SW480 (cell line): ENCODE measurements at places on chromosomes 12 and 14.

GRCh38 chr12:30896461-30896860, 30.1 kb upstream of the TSPAN11 start:
- no peak for DNase-seq

DNA sequence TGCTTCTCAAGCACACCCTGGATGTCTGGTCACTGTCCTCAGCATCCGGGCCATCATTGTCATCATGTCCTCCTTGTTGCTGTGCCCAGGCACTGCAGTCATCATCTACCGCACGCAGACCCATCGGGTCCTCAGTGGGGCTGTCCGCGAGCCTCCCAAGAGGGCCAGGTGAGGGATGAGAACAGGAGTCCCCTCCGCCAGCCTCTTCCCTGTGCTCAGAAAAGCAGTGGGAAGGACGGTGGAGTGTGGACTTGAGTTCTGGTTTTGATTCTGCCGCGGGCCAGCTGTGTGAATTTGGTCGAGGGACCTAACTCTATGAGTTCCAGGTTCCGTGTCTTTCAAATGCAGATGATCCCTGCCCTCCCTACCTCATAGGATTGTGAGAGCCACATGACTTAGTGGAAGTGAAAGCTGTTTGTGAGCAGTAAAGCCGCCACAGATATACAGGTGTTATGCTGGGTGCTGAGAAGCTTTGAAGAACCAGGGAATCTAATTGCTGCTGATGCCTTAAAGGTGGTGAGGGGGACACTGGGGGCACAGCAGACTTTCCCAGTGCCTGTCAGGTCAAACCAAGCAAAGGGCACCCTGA, 122.9 kb upstream of the RAP1B start:
- no peak for DNase-seq

DNA sequence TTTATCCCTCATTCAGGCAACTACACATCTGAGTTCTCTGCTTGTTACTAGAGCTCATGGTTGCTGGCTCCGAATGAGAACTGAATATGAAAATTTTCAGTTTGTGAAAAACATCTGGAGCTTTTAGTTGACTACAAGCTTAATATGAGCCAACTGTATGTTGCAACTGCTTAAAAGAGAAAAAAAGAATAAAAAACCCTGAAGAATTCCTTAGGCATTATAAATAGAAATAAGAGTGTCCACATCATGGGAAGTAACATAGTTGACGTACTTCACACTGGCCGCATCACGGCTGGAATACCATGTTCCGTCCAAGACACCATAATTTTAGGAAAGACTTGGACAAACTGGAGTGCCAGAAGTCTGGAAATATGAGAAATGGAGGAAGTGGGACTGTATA, 57.9 kb downstream of the PDE3A start:
- no peak for DNase-seq

- DNase-seq: peak; percentile 88
These were observed 857 bp downstream of the ETNK1 start for GRCh38 chr12:22625762-22626294.

GRCh38 chr12:42684802-42685071, 95.2 kb upstream of the PRICKLE1 start:
- DNase-seq: no peak

- no peak for DNase-seq
These were observed 14.8 kb downstream of the KMT5A start for GRCh38 chr12:123398550-123399254.

- no peak for DNase-seq
These were observed 10.2 kb downstream of the SLC25A47 start for GRCh38 chr14:100333311-100333710.

- no peak for DNase-seq
These were observed 364.7 kb downstream of the NOVA1 start for GRCh38 chr14:26233118-26233517.

- no peak for DNase-seq
These were observed 20.6 kb upstream of the YARS2 start for GRCh38 chr12:32776258-32776657.

DNA sequence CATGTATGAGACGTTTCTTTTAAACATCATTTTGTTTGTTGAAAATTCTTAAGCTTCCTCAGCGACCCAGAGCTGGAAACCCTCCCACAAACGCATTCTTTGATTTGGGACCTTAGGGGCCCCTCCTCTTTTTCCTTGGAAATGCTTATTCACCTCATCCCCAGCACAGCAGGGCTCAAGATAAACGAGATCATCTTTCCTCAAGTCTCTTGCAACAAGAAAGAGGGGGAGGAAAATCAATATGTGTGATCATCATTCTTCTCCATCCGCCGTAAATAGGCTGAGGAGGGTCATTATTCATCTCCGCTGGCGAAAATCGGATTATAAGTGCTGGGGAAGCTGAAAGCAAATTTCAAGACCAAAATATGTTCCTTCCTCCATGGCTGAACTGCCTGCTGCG, 1415.2 kb downstream of the AACS start:
- DNase-seq: no peak

- no peak for DNase-seq
These were observed 259.9 kb upstream of the MDGA2 start for GRCh38 chr14:47935332-47935731.

- DNase-seq: peak; percentile 99
These were observed 5.7 kb downstream of the PTHLH start for GRCh38 chr12:27966870-27967269.

DNA sequence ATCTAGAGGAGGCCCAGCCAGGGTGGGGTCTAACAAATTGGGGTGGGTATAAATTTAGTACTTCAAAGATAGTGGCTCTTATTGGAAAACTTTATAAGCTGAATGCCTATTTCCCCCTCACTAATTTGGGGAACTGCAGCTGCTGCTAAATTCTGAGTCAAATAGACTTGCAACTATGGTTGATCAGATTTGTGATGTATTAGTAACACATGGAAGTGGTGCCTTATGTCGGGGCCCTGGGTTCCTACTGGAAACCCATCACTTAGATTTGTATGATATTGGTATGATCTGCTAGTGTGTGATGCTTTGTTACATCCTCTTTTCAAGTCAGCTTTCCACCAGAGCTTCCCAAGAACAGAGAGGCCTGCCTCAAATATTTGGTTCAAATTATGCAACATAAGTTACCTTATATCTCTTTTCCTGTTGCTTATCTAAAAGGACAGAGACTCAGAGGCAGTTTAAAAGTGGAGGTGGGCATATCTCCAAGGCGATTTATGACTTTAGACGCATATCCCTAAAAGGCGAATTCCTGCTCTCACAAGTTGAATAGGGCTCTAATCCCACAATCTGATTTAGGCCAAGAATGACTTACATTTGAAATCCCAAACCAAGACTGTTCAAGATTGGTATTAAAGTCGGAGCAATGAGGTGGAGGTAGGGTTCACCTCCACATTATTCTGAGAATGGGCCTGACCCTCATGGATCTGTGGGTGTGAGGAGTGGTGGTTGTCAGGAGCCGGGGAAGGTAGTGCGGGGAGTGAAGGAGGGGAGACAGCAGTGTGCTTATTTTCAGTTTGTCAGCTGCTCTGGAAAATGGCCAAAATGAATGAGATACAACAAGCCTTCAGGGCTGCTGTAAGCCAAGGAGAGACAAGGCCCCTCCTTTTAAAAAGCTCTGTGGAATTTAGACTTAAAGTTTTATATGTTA, 425.8 kb downstream of the RAD51B start:
- no peak for DNase-seq

GRCh38 chr14:89251061-89251460, 166.0 kb downstream of the FOXN3 start:
- no peak for DNase-seq

DNA sequence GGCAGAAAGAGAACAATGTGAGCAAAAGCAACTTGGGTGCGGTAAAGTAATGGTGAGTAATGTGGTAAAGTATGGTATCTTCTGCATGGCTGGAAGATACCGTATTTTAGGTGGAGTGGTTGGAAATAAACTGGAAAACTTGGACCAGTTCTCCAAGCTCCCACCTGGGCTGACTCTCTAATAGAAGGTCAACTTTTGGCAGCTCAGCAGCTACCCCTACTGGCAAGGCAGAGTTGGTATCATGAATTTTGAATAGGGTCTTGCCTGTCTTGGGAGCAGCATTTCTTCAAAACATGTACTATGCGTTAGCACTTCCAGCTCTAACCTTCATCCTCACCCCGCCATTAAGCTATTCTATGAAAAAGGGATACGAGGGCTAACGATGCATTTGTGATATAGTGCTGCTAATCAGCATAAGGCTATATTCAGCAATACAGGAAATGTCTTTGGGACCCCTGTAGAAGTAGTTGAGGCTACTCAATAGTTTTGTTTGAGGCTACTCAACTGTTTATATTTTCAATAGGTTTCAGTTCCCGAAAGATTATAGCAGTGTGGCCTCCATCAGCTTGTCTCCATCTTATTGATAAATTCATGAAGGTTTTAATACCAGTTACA, 276.3 kb upstream of the FAR2 start:
- DNase-seq: peak; percentile 79

GRCh38 chr12:56007564-56008559, 10.8 kb downstream of the SUOX start:
- peak; percentile 36 for DNase-seq

GRCh38 chr12:6090803-6091202, 33.7 kb downstream of the VWF start:
- no peak for DNase-seq
